ENCODE measurements at places on chromosomes 1 and 21.

DNA sequence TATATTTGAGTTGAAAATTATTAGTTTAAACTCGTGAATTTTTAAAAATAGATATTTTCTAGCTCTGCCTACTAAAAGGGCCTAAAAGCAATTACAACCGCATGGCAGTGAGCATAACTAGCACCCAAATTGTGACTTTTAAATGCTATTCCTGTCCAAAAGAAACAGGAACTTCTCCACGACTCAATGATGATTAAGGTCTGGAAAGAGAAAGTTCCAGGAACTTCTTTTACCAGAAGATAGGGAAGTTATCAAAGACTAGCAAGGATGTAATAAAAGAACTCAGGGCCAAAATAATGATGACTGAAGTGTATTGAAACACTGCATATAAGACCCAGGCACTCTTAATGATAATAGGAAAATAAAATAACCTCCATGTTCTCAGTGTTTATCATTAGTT is 313.0 kb downstream of the PLPP3 start:
- no peak for DNase-seq

GRCh38 chr1:173205146-173206051 is 1.7 kb downstream of the TNFSF4 start:
- DNase-seq, result no peak

- DNase-seq, result no peak
Observed at GRCh38 chr1:248892590-248892989, 13.4 kb upstream of the PGBD2 start.

- DNase-seq, result no peak
Observed at GRCh38 chr1:25640646-25641328, 24.2 kb downstream of the MAN1C1 start.

- DNase-seq, result no peak
Observed at GRCh38 chr1:47593013-47593568, 155.2 kb downstream of the FOXD2 start.

DNA sequence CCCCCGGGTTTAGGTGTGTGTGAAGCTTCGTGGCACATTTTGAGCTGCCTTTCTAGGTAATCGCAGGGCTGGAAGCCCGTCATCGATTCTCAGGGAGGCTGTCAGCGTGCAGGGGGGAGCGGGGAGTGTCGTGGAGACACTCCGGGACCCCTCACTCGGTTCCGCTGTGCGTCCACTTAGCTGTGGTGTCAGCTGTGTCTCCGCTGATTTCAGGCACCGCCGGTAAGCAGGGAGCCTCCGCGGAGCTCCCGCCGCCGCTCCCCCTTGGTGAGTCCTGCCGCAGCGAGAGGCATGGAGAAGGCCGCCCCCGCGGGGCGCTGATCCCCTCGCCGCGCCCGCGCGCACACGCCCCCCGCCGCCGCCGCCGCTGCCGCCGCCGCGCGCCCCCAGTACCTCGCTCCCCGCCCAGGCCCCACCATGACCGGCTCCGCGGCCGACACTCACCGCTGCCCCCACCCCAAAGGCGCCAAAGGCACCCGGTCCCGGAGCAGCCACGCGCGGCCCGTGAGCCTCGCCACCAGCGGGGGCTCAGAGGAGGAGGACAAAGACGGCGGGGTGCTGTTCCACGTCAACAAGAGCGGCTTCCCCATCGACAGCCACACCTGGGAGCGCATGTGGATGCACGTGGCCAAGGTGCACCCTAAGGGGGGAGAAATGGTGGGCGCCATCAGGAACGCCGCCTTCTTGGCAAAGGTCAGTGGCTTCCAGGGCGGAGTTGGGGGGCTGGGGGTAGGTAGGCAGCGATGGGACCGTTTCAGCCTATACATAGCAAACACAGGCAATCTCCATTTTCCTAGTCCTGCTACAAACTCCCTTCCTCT is 995 bp downstream of the VASH2 start:
- DNase-seq, result no peak

DNA sequence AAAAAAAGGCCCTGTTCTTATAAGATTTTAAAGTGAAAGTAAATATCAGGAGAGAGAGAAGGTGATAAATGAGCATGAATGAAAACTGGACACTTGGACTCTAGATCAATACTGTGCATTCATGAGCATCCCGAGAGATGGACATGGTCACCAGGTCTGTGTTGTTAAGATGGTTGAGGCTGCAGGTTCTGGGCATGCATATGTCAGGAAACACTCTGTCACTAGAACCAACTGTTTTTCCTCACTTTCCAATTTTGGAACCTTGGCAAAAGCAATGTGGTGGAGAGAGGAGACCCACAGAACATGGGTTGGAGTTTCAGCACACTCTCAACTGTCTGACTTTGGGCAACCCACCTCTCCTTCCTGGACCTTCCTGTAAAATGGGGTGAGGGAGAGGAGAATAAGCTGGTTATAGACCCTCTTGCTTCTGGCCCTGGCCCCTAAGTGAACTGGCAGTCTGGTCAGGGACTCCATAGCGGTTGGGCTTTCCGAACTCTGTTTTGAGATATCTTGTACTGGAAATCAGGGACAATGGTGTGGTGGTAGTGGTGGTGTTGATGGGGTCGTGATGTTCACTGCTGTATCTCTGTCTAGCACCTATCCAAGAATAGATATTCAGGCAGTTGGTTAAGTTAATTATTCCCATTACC is 4.2 kb downstream of the MAN1C1 start:
- no peak for DNase-seq

DNA sequence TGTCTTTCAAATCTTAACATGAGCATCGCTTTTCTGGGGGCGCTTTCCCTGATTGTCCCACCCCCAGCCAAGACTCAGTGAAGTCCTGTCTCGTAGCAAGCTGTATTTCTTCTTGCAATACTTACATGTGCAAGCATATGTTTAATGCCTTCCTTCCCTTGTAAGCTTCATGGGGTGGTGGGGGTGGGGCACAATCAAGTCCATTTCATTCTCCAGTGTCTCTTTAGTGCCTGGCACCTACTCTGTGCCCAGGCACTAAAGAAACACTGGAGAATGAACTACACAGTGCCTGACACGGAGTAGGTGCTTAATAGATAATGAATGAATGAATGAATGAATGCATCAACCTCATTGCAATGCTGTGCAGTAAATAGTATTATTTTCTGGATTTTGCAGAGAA is 143.1 kb downstream of the PLPP3 start:
- DNase-seq, result no peak

GRCh38 chr1:214520544-214521165 is 30.7 kb downstream of the PTPN14 start:
- no peak for DNase-seq

- DNase-seq, result no peak
Observed at GRCh38 chr1:61361931-61362330, 279.6 kb downstream of the NFIA start.

DNA sequence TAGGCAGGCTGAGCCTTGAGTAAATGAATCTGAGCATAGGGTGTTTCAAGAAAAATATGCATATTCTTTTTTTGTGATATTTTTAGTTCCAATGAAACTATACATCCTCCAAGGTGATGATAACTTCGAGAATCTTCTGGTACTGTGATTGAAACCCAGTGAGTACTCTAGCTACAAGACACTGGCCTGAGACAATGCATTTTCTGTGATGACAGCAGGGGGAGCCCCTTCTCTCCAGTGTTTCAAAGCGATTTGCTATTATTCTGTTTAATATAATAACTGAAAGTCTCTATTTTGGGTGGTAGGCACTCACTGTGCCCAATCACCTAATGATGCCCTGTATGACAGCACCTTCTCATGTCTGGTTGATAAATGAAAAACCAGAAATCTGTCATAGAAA is 12.1 kb downstream of the IRF2BP2 start:
- DNase-seq, result no peak
